ENCODE measurements at places on chromosomes 5 and 9.

GRCh38 chr5:72154076-72154756, 46.9 kb downstream of the MAP1B start:
- DNase-seq = no peak

- DNase-seq = no peak
These were observed 553.8 kb upstream of the CDH9 start for GRCh38 chr5:27592231-27592630.

- DNase-seq = no peak
These were observed 280.3 kb upstream of the TNC start for GRCh38 chr9:115398313-115398650.

DNA sequence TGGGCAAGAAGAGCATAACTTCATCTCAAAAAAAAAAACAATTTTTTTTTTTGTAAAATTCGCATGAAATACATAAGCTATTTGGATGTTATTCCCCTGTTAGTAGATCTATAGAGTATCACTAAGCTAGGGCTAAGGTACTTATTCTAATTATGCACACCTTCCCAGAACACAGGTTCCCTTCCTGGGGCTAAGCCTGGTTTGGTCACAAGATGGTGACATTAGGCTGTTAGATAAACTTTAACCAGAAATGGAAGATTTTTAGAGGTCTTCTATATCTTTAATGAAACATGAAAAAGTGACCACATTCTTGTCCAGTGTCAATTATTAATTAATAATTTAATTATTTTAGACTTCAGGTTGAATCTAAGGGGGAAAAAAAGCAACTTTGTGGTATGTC, 433.5 kb downstream of the CDH18 start:
- no peak for DNase-seq

GRCh38 chr9:77751341-77752091, 103.4 kb upstream of the GNA14 start:
- no peak for DNase-seq

GRCh38 chr5:159785656-159786055, 130.6 kb upstream of the ADRA1B start:
- no peak for DNase-seq

DNA sequence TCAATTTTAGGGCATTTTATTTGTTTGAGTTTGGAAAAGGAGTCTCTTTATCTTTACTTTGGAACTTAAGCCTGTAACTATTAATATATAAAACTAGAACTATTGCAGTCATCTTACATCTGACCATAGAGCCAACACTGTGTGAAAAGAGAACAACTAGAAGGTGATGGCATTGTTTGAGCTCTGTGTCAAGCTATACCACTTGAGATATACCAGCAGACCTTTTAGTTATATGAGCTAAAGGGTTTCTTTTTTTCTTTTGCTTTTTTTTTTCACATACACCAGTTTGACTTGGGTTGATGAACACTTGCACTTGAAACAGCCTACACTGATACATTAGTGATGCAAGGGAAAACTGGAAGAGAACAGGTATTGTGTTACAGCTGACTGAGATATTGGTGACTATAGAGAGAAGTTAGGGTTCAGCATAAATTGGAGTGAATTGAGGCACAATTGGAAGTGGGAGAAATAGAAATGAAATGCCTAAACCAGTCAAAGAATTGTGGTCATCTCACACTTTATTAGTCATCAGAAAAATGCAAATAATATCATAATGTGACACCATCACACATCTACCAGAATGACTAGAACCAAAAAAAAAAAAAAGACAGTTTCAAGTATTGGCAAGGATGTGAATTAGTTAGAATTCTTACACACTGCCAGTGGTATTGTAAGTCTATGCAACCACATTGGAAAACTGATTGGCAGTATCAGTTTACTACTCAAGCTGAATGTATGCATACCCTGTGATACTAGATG, 60.9 kb downstream of the ADRB2 start:
- no peak for DNase-seq

- no peak for DNase-seq
These were observed 6.0 kb downstream of the PCDH12 start for GRCh38 chr5:141952020-141952419.

DNA sequence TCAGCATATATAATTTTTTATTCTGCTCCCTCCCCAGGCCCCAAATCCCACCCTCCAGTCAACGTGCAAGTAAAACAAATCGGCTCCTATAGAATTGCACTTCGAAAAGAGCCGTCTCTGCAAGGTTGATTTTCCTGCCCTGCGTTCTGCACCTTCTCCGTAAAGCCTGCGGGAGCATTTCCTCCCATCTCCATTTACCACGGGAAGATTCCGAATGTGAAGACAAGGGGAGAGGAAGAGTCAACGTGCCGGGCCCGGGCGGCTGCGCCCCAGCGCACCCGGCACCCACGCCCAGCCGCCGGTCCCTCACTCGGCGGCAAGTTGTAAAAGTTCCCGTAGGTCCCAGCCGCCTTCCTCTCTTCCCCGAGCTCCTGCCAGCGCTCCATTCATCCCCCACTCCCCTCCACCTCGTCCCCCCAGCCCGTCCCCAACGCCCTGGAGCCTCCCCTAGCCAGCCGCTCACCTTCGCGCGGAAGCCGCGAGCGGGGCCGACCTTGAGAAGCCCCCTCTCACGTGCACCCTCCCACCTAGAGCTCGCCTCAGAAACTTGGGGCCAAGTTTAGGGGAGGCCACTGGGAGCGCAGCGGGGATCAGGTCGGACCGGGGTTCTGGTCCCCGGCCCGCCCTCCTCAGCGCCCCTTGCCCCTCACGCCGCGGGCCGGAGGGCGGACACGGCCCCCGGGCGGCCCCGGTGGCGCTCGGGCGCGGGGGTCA, 431 bp downstream of the BNC2 start:
- no peak for DNase-seq

GRCh38 chr9:134174073-134174449, 9.7 kb upstream of the RNU6ATAC start:
- no peak for DNase-seq

DNA sequence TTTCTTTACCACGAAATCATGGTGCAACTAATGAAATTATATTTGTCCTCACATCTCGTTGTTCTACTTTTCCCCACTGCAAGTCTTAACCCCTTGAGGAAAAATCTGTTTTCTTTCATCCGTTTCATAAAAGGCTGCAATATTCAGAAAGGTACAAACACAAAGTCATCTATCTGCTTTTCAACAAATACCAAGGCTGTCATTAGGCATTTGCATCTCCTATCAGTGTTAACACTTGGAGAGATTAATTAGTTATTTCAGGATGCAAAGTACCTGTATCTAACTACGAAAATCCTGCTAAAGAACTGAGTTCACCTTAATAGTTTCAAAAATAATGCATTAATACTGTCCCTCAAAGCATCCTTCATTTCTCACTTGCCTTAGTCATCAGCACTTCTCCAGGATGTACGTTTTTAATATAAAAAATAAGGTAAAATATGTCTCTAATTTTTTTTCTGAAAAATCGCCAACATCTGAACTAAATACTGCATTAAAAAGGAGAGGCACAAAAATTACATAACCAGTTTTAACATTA, 1.8 kb downstream of the ARRDC3 start:
- no peak for DNase-seq

- no peak for DNase-seq
These were observed 242.9 kb downstream of the CSNK1G3 start for GRCh38 chr5:123754908-123755307.

GRCh38 chr5:176410486-176411180, 5.7 kb downstream of the CLTB start:
- no peak for DNase-seq

- no peak for DNase-seq
These were observed 249.0 kb upstream of the WWC1 start for GRCh38 chr5:168042284-168043068.

GRCh38 chr9:33289936-33290246, 425 bp upstream of the NFX1 start:
- DNase-seq = no peak

DNA sequence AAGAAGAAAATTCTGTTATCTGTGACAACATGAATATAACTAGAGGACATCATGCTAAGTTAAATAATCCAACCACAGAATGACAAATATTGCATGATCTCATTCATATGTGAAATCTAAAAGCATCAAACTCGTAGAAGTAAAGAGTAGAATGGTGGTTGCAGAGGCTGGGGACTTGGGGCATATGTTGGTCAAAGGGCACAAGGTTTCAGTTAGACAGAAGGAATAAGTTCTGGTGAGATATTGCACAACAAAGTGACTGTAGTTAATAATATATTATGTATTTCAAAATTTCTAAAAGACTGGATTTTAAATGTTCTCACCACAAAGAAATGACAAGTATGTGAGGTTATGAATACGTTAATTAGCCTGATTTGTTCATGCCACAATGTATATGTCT, 24.8 kb downstream of the GRIA1 start:
- DNase-seq = no peak

DNA sequence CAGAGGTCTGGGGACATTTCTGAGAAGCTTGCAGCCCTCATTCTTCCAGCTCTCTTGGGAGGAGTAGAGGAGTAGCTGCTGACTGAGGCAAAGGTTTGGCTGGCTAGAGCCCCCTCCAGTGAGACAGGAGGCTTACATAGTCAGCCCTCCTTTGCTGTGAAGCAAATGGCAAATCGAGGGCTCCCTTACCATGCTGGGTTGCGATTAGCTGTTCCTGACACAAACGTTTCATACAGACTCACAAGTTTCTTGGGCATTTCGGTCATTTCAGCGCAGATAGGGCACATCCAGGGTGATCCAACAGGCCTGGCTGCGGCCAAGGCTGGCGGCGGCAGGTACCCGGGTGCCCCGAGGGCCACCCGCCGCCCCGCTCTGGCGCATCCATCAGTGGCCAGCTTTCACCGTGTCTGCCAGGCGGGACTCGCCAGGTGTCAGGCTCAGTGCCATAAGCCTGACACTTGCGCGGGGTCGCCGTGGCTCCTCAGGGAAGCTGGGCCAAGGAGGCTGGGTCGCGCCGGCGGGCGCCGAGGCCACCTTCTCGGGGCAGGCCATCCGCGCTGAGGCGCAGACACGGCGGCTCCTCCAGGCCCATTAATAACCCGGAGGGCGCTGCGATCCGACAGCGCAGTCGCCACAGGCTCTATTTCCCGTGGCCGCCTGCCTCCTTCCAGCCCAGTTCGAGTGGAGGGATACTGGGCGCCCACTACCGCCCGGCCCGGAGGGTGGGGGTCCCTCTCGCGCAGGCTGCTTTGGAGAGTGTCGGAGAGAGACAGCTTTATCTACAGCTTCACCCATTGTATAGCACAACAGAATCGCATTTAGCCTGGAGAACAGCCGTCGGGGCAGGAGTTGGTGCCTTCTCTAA, 9.1 kb downstream of the PRDM6 start:
- DNase-seq = no peak

GRCh38 chr5:167934551-167934971, 356.9 kb upstream of the WWC1 start:
- no peak for DNase-seq

DNA sequence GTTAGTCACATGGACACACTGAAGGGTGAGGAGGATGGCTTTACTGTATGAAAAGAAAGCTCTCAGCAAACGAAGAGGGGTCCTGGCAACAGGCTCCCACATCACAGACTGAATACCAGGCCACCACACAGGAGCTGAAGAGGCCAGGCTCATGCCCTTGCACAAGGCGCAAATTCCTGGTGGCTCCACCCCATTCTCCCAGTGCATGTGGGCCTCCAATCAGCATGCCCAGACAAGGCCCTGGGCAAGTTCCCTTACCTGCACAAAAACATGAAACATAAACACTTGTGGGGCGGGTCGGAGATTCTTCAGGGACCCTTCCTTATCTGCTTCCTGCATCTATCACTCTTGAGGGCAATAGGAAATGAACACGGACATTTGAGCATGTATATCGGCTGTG, 935.8 kb upstream of the EDIL3 start:
- DNase-seq = no peak

DNA sequence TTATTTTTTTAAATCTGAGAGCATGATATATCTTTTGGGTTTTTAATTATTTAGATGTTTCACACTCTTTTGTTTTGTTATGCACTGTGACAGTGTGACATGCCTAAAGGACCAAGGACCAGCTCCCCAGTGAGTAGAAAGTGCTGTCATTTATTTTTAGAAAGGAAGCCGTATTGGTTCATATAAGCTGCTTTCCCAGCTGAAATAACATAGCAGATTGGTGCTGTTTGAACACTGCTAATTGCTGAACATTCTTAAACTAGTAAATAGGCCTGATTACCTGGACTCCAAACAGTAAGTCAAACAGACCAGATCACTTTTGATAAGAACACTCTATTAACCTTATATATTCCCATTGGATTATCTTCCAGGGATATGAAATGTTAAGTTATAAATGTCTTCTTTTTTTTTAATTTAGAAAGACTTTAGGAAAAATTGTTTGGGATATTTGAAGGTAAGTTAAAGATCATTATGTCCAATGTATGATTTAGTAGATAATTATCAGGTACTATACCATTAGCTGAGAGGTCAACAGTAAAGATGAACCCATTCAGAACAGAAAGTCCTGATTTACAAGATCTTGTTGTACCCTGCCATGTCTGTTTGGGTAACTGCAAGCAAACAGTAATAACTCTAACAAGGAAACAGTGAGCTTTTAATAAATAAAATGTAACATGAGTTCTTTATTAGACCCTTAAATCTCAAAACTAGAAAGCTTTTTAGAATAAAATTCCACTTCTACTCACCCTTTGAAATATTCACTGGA, 27.8 kb upstream of the ELL2 start:
- DNase-seq = no peak

- DNase-seq = no peak
These were observed 16.4 kb upstream of the FLT4 start for GRCh38 chr5:180665682-180666404.

GRCh38 chr9:2928411-2928810, 84.5 kb upstream of the PUM3 start:
- DNase-seq = no peak

- DNase-seq = peak; percentile 47
These were observed at the start of gene ERBIN for GRCh38 chr5:65926276-65926783. Gene ERBIN (plus strand): TSS chr5:65926575. CDS start chr5:65992719, 66,144 bp downstream.

- no peak for DNase-seq
These were observed 158.8 kb downstream of the MEF2C start for GRCh38 chr5:88724201-88724600.

DNA sequence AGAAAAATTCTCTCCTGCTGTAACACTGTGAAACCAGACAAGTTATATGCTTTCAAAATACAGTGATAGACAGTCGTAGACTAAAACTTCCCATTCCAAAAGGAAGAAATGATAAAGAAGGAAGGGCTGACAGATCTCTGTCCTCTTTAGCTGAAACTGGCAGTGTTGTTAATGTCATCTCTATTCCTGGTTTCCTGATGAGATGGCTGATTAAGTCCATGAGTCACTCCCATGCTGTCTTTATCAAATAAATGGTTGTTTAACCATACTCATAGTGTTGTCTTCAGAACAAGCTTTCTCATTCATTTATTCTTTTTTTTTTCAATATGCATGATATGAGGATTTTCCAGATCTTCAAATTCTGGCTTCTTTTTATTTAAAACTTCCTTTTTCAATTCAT, 952.2 kb upstream of the WWC1 start:
- no peak for DNase-seq

GRCh38 chr9:133864011-133864410, 125.9 kb upstream of the SARDH start:
- no peak for DNase-seq

DNA sequence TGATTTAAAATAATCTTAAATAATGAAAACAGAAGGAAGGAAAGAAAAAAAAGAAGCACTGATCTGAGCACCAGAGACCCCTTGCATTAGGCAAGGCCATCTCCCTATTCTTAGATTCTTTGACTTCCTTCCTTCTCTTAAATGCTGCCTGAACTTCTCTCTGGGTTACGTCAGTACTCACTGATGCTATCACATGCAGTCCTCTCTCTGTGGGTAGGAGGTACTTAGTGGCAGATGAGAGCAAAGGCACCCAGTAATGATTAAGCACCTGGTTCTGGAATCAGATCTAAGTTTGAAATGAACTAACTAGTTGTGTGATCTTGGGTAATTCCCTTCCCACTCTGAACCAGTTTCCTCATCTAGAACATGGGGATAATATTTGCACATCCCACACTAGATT, 110.3 kb upstream of the TBC1D2 start:
- no peak for DNase-seq

All from stimulated activated CD4-positive, alpha-beta T cell treated with anti-CD3 and anti-CD28 coated beads, Interleukin-15, amount 100 ng/mL, for 1 hour (primary cell).